ENCODE measurements at places on chromosomes 13 and 19.

GRCh38 chr19:48568345-48568886 lies 16.4 kb downstream of the SULT2B1 start:
- peak; percentile 92 for DNase-seq

- DNase-seq: peak; percentile 25
These were observed 130.5 kb upstream of the RNF113B start for GRCh38 chr13:98307463-98308085.

DNA sequence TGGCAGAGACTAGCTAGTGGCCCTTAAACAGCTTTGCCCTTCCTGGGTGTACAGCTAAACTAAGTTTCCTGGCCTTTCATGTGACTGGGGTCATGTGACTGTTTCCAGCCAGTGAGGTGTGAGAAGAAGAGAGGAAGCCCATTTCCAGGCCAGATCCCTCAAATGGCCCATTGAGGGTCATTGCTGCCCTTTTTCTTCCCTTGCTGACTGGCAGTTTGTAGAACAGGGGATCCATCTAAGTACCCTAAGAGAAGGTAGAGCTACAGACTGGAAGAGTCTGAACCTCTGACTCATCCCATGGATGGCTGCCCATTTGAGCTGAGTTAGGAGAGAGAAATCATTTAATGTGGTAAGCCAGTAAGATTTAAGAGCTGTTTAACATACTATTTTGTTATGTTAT lies 2.8 kb downstream of the SWSAP1 start:
- DNase-seq: peak; percentile 92

GRCh38 chr13:94431987-94432386 lies 47.5 kb downstream of the DCT start:
- DNase-seq: no peak

GRCh38 chr13:48244159-48244558 lies 11.2 kb downstream of the ITM2B start:
- DNase-seq: no peak

GRCh38 chr19:11214387-11214786 lies 17.0 kb upstream of the KANK2 start:
- DNase-seq: no peak

DNA sequence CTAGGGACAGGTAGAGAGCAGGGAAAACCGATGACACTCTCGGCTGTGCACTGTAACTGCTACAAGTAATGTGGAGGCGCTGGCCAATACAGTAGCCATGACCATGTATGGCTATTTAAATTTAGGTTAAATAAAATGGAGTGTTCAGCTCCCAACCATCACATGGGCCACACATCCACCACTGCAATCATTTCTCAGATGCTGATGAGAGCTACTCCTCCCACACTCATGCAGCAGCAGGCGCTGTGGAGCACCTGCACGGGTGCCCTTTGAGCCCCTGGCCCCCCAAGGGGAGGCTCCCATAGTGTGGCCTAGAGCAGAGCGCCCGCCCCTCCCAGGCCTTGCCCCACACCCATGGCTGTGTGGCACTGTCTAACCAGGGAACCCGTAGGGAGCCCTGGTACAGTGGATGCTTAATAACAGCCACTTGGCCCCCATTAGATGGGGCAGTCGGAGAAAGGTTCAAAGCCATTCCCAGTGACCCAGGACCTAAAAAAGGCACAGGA lies 6.0 kb downstream of the ACP4 start:
- no peak for DNase-seq

- DNase-seq: no peak
These were observed 131.6 kb downstream of the OLFM4 start for GRCh38 chr13:53160211-53160610.

DNA sequence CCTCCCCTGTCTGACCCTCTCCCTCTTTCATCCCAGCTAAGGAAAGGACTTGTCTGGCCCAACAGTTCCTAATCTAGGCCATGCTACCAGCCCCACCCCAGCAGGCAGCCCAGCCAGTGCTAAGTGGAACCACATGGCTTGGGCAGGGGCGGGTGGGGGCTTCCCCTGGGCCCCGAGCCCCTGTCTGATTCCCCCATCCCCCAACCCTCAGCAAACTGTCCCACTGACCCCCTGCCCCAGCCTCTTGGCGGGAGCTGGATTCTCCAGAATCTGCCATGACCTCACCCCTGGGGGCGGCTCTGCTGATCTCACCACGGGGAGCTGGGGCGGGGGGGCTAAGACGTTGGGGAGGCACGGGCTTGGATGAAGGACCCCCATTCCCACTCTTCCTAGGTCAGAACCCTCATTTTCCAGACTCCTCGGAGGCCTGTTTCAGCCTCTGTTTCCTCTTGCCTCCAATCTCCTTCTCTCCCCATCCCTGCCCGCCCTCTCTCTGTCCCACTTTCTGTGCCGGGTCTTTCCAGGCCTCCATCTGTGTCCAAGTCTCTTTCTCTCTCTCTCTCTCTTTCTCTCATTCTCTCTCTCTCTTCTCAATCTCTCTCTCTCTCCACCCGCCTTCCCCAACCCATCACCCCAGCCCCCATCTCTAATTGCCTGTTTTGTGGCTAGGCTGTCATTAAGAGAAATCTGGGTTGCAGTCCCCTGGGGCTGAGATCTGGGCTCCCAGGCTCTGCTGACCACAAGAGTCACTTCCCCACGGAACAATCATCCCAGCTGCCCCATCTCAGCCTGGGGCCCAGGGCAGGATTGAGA lies 2.7 kb downstream of the COL5A3 start:
- DNase-seq: peak; percentile 88

DNA sequence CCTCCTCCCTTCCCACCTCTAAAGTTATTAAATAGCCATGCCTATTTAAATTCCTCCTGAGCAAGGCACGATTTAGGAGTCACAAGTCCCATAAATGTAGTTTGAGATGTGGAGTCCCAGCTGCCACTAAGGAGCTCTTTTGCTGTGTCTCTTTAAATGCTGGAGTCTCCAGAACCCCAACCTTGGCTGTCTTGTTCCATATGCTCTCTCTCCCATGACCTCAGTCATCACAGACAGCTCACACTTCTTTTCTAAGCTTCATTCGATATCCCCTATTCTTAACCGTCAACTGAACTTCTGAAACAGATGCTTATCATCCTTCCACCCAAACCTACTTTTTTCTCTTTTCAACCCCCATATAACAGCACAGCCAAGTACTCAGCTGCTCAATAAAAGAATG lies 197.1 kb downstream of the VWA8 start:
- DNase-seq: no peak

DNA sequence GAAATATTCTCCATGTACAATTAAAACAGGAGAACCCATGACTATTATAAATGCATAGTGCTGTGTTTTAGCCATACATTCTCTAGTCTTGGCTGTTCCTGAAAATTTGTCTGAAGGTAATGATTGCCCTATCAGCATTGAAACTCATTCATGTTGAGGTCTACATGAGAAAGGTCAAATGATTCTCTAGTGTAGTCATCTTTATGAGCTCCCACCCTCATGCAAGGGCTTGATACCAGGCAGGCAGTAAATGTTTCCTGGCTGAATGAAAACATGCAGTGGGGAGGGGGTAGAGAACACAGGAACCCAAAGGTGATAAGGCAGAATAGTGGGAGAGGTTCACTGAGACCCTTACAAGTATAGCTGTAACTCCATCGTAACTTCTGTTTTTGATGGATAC lies 424.3 kb downstream of the COG6 start:
- DNase-seq: no peak

DNA sequence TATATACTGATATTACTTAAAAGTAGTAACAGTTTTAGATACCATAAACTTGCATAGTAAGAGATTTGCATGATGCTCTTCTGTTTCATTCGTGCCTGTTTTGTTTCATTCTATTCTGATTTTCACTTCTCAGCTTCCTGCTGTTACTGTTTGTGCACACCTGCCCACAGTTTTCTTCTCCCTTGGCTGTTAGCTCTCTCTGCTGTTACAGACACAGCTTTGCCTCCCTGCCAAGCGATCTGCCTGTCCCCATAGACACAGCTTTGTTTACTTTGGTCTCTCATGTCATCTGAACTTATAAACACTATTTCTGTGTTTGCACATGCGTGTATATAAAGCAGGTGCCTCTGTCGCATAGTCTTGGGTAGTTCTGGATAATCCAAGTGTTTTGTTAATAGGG lies 21.4 kb upstream of the UPF3A start:
- no peak for DNase-seq

GRCh38 chr13:27966641-27967202 lies 2.4 kb downstream of the CDX2 start:
- no peak for DNase-seq

- DNase-seq: no peak
These were observed 46.3 kb upstream of the RGCC start for GRCh38 chr13:41411060-41411459.

DNA sequence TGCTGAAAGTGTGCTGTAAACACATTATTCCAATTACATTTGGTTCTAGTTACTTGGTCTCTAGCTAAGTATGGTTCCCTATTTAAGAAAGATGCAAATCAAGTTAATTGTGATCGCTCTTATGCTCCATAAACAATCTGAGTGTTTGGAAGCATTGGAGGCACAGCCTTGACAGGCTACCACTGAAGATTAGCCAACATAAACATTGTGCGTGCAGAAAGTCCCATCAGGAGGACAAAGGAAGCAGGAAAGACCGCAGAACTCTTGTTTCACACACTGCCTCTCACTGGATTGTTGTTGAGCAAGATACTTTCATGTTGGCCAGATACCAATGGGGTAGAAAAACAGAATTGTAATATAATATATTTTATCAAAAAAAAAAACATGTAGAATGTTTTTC lies 814.4 kb downstream of the EFNB2 start:
- DNase-seq: peak; percentile 32

- no peak for DNase-seq
These were observed 367.8 kb downstream of the DACH1 start for GRCh38 chr13:71499235-71499634.

DNA sequence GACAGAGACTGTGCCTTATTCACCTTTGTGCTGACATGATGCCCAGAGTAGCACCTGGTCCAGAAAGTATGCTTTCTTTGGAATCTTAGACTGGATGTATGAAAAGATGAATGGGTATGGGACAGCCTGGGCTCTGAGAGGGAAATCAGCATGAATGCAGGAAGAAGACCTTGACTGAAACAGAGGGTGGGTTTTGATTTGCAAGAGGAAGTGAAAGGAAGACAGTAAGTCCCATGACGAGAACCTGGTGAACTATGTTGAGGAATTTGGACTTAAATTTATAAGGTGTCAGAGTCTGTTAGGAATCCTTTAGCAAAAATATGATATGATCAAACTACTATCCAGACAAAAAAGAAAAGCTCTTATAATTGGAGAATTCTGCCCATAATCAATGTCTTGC lies 301.9 kb downstream of the SPRY2 start:
- DNase-seq: no peak

GRCh38 chr19:57708641-57709361 lies at the start of gene ZNF154:
Gene ZNF154 (minus strand): TSS chr19:57709204. CDS start chr19:57708971, 233 bp downstream.
- peak; percentile 84 for DNase-seq

GRCh38 chr13:30052120-30052519 lies 201.7 kb upstream of the UBL3 start:
- DNase-seq: no peak

DNA sequence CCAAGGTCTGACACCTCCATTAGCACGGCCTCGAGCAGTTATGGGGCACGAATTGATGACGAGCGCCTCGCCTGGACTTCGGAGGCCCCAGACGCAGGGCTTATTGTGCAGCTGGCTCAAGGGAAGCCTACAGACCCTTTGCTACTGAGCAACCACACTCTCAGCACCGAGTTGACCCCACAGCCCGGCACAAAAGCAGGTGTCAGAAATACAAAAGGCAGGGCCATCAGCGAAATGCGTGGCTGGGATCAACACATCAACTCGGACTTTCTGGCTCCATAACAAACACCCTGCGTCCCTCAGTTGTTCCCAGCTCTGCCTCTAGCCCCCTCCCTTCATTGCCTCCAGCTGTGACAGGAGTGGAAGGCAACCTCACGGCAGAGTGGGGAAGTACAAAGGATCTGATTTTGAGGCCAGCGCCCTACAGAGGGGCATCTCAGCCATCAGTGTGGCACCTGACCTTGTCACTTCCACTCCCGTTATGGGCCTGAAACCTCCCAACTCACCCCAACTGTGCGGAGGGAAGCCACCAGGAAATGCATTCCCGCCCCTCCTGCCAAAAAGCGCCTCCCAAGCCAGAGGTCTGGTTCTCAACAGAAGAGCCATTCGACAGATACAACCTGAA lies 18.0 kb downstream of the PEPD start:
- DNase-seq: no peak

GRCh38 chr13:29254626-29255370 lies 340.7 kb downstream of the SLC7A1 start:
- DNase-seq: no peak

- no peak for DNase-seq
These were observed 13.1 kb upstream of the COMP start for GRCh38 chr19:18804139-18804601.

- DNase-seq: no peak
These were observed 18.9 kb downstream of the MBNL2 start for GRCh38 chr13:97240788-97241734.

- DNase-seq: no peak
These were observed 16.9 kb downstream of the MED26 start for GRCh38 chr19:16611121-16611520.

GRCh38 chr13:68232351-68233130 lies 1002.4 kb upstream of the PCDH9 start:
- peak; percentile 2 for DNase-seq

- no peak for DNase-seq
These were observed 25.9 kb downstream of the UBA2 start for GRCh38 chr19:34454091-34454490.

Measured in fibroblast of lung (primary cell).